Right forelimb (tissue), 1 donor: ENCODE measurements at places on chromosomes 2 and 18.

DNA sequence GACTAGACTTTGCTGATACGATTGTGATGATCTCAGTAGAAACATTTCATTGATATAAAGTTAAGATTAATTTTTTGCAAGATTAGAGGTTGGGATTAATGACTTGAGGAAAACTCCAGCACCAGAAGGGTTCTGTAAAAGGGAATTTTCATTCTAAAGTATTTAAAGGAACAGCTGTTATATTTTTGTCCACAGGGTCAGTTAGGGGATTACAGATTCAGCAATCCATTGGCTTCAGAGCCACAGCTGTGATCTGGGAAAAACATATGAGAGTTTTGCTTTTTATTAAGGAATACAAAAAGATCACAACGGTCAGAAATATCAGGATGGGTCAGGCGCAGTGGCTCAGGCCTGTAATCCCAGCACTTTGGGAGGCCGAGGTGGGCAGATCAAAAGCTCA is 19.6 kb upstream of the REV1 start:
- no peak for DNase-seq

- peak; percentile 69 for DNase-seq
Observed at GRCh38 chr18:7117390-7118355, at the start of gene LAMA1. TSS of gene LAMA1 (minus strand) at chr18:7117797. CDS start at chr18:7117720, 77 bp downstream.

- DNase-seq, result no peak
Observed at GRCh38 chr2:188693111-188693510, 281.1 kb upstream of the COL3A1 start.

DNA sequence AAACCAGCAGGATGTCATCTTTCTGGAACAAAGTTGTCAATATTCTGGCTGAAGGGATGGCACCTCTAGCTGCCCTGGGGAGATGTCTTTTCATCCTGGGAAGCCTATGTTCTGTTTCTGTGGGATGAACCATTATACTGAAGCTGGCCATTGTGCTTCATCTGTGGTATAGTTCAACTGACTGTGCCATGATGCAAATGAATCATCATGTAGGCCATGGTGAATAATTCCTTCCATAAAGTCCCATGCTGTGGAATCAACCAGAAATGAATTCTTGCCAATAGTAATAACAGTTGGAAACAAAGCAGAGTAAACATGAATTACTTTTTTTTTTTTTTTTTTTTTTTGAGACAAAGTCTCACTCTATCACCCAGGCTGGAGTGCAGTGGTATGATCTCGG is 64.1 kb upstream of the CNGA3 start:
- DNase-seq, result no peak

DNA sequence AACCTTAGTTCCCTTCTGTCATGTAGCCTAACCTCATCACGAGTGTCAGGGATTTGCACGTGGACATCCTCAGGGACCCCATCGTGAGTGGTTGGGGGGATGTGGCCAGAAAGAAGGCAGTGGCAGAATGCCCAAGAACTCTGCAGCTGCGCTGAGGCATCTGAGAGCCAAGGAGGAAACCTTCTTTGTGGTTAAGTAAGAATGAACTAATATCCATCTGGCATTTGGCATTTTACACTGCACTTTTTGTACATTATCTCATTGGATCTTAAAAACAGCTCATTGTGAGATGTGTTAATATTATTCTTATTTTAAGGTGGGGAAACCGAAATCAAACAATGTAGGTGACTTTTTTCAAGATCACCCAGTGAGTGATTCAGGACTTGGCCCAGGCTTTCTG is 32.6 kb upstream of the APCDD1 start:
- DNase-seq, result no peak

DNA sequence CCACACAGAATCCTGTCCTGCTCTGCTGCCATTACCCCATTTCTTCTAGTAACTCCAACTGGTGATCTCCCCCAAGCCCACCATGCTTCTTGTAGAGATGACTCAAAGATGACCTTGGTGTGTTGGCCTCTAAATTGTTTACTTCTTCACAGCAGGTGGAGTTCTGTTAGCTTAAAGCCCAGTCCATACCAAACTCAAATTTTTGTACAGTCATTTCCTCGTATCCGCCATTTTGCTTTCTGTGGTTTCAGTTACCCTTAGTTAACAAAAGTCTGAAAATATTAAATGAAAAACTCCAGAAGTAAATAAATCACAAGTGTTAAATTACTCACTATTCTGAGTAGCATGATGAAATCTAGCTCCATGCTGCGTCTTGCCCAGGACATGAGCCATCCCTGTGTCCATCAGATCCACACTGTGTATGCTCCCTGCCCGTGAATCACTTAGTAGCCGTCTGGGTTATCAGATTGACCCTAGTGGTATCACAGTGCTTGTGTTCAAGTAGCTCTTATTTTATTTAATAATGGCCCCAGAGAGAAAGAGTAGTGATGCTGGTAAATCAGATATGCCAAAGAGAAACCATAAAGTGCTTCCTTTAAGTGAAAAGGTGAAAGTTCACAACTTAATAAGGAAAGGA is 133.3 kb upstream of the NOL4 start:
- DNase-seq, result no peak

- DNase-seq, result no peak
Observed at GRCh38 chr18:62107881-62108280, 79.0 kb downstream of the PIGN start.

- no peak for DNase-seq
Observed at GRCh38 chr2:196802401-196802800, 2.9 kb upstream of the GTF3C3 start.

DNA sequence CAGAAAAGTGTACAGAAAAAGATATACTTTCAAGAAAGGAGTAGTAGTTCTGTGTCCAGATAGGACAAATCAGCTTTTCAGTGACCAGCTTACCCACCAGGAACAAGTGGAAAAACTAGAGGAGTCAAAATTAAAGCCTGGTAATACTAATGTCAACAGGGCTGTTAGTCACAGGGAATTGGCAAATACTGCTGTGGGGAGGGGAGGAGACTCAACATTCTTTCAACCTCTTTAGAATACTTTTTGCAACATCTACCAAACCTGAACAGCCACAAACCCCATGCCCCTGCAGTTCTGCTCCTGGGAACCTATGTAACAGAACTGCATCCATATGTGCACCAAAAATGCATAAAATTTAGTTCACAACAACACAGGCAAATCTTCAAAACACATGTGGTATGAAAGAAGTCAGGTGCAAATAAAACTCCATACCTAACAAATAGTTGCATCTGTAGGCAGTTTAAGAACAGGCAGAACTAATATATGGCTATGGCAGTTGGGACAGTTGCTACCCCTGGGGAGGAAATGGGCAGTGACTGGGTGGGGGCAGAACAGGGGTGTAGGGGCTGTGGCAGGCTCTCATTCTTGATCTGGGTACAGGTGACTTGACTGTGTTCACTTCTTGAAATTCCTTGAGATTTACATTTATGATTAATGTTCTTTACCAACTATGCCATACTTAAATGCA is 9.7 kb downstream of the CMPK2 start:
- DNase-seq, result no peak

DNA sequence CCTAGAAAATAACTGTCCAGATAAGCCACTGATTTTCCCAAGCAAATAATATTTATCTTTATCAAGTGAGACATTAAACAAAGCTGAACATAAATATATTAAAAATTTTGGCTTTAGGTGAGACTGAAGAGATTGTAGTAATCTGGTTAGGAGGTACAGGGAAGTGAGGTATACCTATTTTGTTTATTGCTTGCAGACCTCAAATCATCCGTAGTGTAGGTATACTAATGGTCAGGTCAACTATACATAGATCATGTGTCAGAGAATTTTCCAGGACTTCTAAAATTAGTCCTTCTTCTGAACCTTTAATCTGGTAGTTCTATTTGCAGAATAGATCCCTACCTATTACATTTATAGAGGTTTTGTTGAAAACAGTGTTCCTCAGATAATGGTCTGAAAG is 41.5 kb downstream of the SP140 start:
- DNase-seq, result no peak

DNA sequence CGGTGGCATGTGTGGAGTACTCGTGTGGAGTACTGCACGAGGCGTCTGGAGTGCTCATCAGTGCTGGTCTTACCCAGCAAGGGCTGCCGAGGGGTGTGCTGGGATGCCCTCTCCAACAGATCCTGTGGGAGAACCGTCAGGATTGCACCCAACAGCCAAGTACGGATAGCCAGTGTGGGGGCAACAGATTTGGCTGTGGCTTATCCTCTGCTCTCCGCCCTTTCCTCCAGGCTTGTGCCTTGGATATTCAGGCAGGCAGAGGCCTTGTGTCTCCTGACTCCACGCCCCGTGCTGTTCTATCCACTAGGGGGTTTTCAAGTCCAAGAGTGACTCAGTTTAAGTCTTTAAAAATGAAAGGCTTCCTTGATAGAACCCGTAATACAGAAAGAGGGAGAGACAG is 321.0 kb upstream of the HS6ST1 start:
- peak; percentile 16 for DNase-seq

DNA sequence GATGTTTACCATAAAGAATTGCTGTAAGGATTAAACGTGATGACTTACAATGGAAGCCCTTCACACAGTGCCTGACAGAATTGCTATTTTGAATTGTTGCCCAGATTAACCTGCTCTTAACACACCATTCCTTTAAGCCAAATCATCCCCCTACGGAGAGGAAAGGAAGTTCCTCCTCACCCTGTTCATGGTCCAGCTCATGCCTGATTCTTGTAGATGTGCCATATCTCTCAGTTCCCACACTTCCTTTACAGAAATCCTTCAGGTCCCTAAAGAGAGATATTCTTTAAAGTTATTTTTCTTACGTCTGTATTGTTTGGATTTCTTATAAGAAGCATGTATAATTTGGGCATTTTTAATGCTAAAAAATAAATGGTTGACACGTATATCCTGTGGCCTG is 127.5 kb upstream of the DAPL1 start:
- DNase-seq, result no peak

GRCh38 chr2:201263779-201264178 is 3.4 kb downstream of the CASP8 start:
- DNase-seq, result no peak

DNA sequence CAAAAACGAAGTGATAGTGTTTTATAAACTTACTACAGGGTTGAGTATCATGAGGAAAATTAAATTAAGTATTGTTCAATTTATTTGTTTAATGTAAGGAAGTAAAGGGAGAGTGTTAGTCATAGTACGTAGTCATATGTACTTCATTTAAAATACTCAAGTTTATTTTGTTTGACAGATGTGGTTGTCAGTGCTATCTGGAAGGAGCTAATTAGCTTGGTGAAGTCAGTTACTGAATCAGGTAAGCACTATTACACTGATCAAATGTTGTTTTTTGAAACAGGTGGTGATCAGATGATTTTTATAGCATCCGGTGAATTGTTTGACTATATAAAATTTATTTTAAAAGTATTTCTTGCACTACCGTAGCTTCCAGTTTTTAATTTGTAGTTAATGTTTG is 28.8 kb downstream of the RIF1 start:
- no peak for DNase-seq

- no peak for DNase-seq
Observed at GRCh38 chr18:75167759-75168618, 41.0 kb downstream of the PTGR3 start.

DNA sequence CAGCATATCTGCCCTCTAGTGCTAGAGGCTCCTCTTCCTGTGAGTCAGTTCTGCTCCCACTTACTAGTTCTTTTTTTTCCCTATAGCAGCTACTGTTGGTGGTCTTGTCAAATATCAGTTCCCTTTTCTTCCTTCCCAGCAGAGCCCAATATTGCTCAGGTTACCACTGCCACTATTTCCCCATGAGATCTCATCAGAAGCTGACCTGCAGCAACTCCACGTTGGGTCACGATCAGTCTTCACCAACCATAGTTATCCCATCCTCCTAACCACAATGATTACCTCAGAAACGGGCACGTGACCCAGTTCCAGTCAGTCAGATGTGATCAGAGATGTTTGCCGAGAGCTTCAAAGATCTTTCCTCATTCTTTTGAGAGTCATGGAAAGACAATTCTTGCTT is 59.7 kb upstream of the CAPN13 start:
- DNase-seq, result no peak

GRCh38 chr2:11270891-11271290 is 73.5 kb downstream of the ROCK2 start:
- DNase-seq, result no peak

- no peak for DNase-seq
Observed at GRCh38 chr2:55231546-55232083, 478 bp downstream of the CLHC1 start.

- DNase-seq, result peak; percentile 32
Observed at GRCh38 chr2:238691596-238692491, 156.0 kb upstream of the TWIST2 start.
